Cerebellar nuclear complex (tissue), 1 donor: ENCODE measurements at places on chromosomes 2 and 18.

DNA sequence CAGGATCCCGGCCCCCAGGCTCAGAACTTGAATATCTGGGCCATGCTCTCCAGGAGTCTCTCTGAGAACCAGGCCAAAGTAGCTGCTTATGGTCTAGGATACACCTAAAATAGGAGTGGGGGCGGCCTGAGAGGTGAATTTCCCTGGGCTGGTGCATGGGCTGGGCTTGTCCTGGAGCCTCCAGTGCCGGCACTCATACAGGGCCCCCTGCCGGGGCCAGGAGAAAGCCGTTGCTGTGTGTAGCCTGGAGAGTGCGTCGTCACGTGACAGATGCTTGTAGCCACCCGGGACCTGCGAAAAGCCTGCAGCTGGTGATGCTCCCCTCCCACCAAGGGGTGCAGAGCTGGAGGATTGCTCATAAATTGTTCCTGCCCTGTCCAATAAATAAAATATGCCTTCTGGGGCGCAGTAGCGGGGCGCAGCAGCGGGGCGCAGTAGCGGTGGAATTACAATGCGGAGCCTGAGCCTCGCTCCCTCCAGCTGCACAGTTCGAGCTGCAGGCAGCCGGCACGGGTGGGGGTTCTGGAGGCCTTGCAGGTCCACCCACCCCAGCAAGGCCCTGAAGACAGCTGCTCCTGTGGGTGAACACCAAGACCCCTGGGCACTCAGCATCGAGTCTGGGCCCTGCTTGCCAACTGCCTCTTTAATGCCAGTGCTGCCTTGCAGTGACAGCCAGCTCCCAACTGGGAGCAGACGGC lies 289.9 kb downstream of the NDUFA10 start:
- DNase-seq = no peak

- DNase-seq = no peak
Observed at GRCh38 chr2:115946891-115947290, 1504.5 kb downstream of the DPP10 start.

DNA sequence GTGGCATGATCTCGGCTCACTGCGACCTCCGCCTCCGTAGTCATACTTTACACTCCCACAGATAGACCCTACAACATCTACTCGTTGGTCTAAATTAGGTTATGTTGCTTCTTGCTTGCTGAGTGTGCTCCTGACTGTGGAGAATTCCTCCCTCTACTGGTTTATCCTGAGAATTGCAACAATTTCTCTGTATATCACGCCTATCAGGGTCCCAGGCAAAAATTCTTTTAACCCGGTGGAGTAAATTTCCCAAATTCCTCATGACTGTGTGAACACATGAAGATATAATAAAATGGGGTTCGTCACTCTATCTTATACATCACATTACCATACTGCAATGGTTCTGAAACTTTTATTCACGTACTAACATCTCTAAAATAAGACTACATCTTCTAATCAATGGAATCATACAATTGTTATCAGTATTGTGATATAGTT lies 156.7 kb downstream of the EVA1A start:
- DNase-seq = no peak

GRCh38 chr2:42567364-42567763 lies 1.1 kb upstream of the MTA3 start:
- no peak for DNase-seq

- no peak for DNase-seq
Observed at GRCh38 chr18:34754300-34754699, 44.2 kb downstream of the DTNA start.

GRCh38 chr2:195535911-195536522 lies 121.0 kb upstream of the SLC39A10 start:
- DNase-seq = no peak

DNA sequence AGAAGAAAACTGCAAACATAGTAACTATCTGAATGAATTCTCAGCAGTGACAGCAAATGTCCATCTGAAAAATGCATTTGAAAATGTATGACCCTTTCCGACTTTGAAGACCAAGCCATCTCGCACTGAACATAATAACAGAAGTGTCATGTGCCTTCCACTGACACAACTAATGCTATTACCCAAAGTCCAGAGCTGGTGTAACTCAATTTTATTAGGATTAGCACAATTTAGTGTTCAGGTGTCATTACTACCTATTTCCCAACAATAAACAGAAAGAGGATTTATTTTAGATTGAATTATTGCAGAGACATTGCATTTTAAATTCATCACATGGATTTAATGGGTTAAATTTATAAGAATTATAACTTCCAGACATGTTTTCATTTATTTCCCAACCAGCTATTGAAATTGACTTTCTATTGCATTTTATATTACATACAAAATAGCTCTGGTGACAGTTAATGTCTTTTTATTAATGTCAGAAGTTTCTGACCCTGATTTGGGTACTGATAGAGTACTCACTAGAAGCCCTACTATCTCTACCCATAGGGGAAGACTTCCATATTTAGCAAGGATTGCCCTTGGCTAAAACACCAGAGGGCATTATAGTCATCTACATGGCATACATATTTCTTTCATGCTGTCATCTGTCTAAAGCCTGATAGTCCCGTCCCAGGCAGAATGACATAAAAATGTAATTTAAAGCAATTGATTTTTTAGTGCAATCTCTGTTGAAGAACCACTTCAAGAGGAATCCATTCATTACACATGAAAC lies 7.0 kb upstream of the STK39 start:
- no peak for DNase-seq

DNA sequence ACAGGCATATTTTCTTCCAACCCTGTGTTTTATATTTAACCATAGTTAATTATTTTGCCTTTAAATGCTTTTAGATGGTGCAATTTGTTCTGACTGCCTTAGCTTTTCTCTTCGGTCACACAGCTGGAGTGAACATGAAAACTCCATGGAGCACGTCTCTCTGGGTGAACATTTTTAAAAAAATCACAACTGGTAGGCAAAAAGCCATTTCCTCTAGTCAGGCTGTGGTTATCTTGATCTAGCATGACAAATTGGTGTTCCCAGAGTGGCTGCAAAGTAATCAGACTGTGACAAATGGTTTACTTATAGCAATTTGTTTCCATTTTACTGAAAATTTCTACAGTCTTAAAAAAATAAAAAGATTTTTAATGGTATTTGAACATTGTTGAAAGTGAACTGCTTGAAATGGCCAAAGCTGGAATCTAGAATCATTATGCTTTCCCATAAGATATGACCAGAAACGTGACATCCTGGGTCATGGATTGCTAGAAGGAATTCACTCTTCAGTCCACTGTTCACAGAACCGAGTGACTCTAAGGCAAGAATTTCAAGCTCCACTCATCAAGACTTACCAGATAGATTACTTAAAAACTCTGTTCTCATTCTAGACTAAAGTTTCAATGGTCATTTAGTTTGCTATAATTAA lies 703.6 kb downstream of the CPS1 start:
- DNase-seq = no peak

DNA sequence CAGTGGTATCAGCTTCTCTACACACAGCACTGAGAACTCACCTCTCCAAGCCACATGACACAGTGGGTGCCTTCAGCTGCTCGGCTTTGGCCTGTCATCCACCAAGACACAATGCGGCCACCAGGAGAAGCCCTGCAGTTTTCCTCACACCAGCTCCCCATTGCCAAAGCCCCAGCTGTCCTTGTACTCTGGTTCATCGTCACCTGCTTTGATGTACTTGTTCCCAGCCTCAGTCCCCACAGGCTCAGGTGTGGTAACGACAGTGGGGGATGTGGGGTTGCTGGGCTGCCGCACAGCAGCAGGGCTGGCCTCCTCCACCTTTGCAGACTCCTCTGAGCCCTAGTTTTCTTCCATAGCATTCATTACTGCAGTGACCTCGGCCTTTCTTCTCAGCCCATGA lies 387.3 kb downstream of the MEIS1 start:
- DNase-seq = no peak

DNA sequence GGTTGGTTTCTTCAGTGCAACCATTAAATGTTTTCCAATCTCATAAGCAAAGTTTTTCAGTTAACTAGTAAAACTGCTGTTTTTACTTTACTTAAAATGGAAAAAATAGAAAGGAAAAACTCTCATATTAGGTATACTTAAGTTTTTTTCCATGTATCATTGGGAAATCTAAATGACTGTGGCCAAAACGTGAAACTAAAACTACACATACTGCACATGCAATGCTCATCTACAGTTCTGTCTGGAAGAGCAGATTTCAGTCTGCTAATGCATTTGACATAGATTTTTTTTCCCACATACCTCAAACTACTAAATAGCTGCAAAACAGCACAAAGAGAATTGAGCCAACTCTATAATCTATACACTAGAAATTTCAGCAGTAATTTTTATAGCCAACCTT lies 62.6 kb downstream of the COL5A2 start:
- DNase-seq = no peak

DNA sequence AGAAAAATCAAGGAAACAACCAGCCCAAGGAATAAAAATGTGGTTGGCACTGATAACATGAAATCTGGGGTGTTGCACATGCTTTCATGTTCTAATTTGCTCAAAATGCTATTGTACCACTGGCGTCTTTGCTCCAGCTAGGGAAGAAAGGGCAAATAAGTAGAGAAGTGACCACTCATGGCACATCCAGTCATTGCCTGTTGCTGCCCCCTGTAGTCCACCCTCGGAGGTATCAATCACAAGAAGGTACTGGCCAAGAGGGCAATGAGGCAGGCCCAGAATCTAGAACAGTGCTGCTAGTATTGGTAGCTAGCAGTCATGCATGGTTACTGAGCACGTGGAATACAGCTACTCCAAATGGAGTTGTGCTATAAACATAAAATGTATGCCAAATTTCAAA lies 213.4 kb downstream of the CDCA7 start:
- no peak for DNase-seq

DNA sequence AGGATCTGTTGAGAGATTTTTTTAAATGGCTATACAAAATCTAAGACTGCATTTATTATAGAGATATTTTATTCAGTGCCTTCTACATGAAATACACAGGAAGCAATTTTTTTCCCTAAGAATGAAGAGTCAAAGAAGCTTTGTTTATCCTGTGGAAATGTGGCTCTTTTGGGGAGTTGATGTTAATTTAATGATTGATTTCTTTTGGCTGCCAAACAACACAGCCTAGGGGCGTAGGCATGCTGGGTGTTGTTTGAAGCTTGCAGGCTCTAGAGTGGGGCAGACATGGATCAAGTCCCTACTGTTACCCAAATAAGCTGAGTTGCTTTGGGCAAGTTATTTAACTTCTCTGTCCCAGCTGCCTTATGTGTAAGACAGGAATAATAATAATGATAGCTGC lies 21.1 kb upstream of the PLEK start:
- no peak for DNase-seq

DNA sequence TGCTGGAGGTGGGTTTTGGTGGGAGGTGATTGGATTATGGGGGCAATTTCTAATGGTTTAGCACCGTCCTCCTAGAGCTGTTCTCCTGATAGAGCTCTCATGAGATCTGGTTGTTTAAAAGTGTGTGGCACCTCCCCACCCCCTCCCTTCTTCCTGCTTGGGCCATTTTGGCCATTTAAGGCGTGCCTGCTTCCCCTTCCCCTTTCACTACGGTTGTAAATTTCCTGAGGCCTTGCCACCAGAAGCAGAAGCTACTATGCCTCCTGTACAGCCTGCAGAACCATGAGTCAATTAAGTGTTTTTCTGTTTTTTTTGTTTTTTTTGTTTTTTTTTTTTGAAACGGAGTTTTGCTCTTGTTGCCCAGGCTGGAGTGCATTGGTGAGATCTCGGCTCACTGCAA lies 335.7 kb upstream of the HS6ST1 start:
- no peak for DNase-seq

- DNase-seq = no peak
Observed at GRCh38 chr2:96842600-96842999, 1.2 kb downstream of the ANKRD23 start.

DNA sequence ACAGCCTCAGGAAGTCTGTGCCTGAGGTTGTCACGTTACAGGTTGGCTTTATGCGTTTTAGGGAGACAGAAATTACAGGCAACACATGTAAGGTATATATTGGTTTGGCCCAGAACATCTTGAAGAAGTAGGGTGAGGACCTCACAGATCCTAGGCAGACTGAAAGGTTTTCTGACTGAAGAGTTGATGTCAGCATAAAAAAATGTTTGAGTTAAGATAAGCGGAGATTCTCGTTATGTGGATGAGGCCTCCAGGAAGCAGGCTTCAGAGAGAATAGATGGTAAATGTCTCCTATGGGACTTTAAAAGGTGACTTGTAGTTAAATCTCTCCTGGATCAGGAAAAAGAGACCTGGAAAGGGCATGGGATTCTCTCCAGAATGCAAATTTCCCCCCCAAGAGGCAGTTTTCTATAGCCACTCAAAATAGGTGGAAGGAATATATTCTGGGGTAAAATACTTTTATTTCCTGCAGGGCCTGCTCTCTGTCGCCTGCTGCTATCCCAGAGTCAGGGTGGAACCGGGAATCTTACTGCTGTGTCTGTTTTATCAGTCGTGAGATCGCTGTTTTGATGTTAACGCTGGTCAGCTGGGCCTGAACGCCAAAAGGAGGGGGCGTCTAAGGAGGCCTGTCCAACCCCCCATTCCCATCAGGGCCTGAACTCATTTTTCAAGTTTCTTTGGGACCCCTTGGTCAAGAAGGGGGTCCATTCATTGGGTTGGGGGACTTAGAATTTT lies 171.1 kb downstream of the HDAC4 start:
- no peak for DNase-seq

DNA sequence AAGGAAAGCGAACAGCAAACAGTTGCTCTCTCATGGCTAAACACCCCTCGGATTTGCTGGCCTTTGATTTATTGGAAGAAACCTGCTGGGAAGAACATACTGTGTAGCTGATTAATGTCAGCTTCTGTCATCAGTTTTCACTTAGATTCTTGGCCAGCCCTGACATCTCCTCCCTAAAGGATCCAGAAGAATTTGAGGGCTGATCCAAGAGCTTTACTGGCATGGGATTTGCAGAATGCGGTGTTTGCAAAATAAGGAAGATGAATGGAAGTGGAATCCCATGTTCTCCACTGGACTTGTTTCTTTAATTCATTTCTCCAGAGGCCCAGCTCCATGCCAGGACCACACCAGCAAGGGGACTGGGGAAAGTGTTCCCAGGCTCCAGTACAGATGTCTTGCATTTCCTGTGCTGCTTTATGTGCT lies 80.5 kb downstream of the RDH14 start:
- no peak for DNase-seq

DNA sequence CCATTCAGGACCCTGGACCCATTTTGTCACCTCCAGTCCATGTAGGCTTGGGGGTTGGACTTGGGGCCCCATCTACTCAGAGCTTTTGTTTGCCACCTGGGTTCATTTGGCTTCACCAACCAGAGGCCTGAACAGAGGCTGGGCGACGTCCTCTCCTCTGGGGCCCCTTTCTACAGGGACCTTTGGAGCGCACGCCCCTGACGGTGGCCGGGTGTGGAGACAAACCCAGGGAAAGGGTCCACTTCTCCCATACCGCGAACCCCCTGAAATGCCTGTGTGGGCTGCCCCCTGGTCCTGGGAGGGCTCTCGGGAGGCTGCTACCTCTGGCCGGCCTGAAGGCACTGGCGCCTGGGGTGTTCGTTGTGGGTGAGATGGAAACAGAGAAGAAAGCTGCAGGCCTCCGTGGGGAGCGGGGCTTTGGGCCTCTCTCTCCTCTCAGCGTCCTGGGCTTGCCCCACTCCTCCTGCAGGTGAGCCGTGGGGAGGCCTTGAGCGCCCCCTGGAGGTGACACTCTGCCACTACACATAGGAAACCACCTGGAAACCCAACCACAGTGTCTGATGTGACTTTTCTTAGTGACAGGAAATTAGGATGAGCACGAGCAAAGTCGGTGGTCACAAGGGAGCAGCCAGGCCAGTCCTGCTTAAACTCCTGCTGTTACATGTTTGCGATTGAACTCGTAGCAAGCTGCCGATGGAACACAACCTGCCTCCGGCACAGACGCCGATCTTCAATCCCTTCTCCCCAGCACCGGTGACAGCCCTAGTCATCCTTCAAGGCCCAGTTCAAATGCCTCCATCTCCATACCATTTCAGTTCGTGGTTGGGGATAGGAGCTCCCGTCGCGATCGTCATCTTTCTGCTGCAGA lies 12.0 kb upstream of the NTSR2 start:
- no peak for DNase-seq
